ENCODE measurements at places on chromosomes 12 and 14. TPM values are rescaled to one million over a fixed set of nuclear protein-coding genes. Genes with fewer than 3 reads are reported as not detected.

GRCh38 chr12:58413794-58414193, 472.4 kb downstream of the ATP23 start:
- peak; percentile 69 for DNase-seq

Gene WNT5B
- 58.7 TPM for total RNA-seq

- no peak for DNase-seq
These were observed 110.1 kb downstream of the TXNDC16 start for GRCh38 chr14:52442166-52442565.

GRCh38 chr12:113424915-113425823, 3.0 kb downstream of the SDSL start:
- peak; percentile 50 for DNase-seq

- DNase-seq = peak; percentile 94
These were observed 297.9 kb upstream of the AMIGO2 start for GRCh38 chr12:47377414-47378221.

GRCh38 chr14:100552524-100553125, 34.6 kb downstream of the BEGAIN start:
- no peak for DNase-seq

GRCh38 chr12:124371970-124372555, 77.2 kb downstream of the RFLNA start:
- no peak for DNase-seq

Gene MYRFL
- total RNA-seq = 0.09 TPM

Gene PMCH
- not detected for total RNA-seq

Gene CRIP1
- total RNA-seq = 15.0 TPM

Gene MAP3K9
- 5.8 TPM for total RNA-seq

GRCh38 chr14:91378930-91379578, 38.6 kb downstream of the CCDC88C start:
- peak; percentile 53 for DNase-seq

Gene DDHD1
- 12.0 TPM for total RNA-seq

Gene AQP6
- total RNA-seq = not detected

Gene ACOT6
- total RNA-seq = not detected

GRCh38 chr12:77591959-77592743, 238.5 kb upstream of the NAV3 start:
- no peak for DNase-seq

- no peak for DNase-seq
These were observed 9.1 kb downstream of the TMEM233 start for GRCh38 chr12:119602734-119603094.

- DNase-seq = peak; percentile 61
These were observed 69.6 kb downstream of the NT5DC3 start for GRCh38 chr12:103771466-103771865.

Gene DPPA3
- total RNA-seq = not detected

DNA sequence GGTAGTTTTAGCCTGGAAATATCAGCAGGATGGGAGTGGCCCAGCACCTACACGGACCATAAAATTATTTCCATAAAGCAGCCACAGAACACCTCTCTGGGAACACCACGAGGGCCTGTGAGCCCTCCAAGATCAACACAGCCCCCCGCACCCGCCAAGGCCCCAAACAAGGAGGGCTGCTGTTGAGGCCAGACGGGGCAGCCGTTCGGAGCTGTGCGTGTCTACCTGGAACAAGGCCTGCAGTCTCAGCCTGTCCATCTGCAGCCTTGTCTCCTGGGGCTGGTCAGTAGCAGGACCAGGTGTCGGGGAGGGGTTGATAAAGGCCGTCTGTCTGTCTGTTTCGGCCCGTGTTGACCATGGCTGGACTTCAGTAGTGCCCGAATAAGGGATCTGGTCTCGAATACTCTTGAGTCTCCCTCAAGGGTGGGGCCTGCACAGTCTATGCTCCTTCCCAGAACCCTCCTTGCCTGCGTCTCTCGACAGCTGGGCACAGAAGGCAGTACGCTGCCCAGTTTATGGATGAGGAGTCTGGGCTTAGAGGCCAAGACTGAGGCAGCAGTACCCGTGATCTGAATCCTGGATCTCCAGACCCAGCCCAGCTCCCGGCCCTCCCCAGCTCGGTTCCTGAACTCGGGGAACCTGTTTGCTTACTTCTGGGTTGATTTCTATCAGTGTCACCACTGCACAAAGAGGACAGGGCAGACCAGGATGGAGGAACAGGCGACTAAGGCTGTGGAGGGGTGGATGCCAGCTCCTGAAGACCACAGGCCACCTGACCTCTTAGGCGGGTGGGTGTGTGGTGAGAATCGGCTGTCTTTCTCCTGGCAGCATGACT, 23.1 kb upstream of the DLK1 start:
- DNase-seq = no peak

- DNase-seq = peak; percentile 84
These were observed 3.4 kb downstream of the SSH1 start for GRCh38 chr12:108853981-108854446.

- no peak for DNase-seq
These were observed 6.7 kb upstream of the ALDH2 start for GRCh38 chr12:111759991-111760390.

Gene KRT77
- not detected for total RNA-seq

DNA sequence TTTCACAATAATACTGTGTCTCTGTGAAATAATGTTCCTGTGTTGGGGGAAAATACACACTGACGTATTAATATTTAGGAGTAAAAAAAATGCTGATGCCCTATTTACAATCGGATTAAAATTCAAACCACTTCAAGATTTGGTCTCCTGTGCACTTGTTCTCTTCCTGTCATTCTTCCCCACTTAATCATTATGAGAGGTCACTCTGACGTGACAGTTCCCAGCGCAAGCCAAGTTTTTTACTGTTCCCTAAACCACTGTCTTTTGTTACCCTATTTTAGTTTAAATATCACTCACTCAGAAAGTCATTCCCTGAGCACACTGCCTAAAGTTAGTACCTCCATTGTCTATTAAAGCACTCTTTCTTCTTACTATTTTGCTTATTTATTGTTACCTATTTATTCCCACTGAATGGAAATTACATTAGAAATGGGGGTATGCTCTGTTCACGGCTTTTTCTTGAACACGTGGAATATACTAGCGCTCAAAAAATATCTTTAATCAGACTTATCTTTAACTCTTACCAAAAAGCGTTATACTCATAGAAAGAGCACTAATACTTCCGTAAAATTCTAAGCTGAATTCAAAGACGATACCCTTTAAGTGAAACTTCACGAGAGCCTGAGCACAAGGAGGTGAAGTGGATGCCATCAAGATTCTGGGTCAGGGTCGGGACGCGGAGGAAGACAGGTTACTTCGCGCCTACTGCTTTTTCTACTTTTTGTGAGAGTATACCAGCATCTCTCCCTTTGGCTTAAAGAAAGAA, 670 bp upstream of the PSMA3 start:
- DNase-seq = peak; percentile 33

Gene FUT8
- 103 TPM for total RNA-seq

Gene TMEM229B
- 2.9 TPM for total RNA-seq

DNA sequence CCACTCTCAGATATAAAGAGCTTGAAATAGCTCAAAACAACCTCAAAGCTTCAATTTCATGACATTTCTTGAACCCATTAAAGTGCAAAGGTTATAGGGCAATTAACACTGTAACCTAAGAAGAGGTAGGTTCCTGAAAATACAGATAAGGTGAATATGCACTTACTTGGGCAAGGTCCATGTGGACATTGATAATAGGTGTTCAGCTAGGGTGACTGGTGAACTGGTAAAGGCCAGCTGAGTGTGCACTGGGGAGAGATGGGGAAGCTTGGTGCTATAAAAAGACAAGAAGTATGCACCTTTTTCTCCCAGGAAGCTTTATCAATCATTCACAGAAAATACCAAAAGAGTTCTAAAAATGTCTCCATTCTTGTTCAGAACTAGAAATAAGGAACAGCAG, 418.6 kb downstream of the SLC16A7 start:
- no peak for DNase-seq

DNA sequence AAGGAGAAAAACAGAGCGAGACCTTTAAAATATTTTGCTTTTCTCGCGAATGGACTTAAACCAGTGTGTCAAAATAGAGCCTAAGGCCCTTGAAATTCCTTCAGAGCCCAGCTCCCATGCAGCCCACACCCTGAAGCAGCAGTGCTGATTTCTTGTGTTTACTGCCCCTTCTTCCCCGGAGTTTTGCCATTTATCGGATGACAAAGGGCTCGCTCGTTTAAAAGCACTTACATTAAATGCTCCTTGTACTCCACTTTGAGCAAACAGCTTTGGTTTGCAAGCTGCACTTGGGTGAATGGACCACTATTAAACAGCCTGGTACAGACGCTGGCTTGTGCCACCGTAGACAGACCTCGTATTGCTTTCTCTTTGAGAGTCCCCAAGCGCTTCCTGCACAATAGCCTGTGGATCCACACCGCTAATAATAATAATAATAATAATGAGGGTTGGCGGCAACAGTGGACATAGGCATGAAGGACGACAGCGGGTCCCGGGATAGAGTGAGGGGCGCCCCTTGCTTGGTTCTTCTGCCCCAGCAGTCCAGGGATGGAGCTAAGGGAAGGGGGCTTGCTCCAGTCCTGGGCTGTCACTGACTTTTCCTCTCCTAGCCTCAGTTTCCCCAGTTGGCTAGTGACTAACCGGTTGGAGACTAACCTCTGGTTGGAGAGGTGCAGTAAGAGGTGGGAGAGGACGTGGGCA, 6.6 kb downstream of the DLK1 start:
- DNase-seq = no peak

DNA sequence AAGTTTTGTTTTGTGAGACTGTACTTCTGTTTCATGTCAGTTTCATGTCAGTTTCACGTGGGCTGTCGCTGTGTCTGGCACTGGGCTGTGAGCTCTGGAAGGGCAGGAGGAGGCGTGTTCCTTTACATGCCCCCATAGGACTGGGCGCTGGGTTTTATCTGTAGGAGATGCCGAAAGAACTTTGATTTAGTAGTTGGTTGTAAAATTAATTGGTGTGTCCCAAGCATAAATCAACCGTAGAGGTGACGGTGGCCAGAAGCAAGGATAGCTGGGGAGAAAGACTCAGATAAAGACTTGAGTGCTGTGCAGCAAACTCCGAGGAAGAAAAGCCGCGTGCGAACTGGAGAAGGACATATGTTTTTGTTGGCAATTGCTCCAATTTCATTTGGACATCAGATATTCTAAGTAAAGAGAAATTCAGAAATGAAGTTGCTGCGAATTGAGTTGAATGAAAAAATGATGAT, 182.5 kb downstream of the VRK1 start:
- no peak for DNase-seq

- DNase-seq = peak; percentile 88
These were observed 275.6 kb downstream of the AACS start for GRCh38 chr12:125340791-125341190.

Gene ZFYVE21
- 53.1 TPM for total RNA-seq

Gene SOX5
- total RNA-seq = 2.0 TPM

Gene KLHL28
- total RNA-seq = 4.2 TPM

Gene VTI1B
- 52.6 TPM for total RNA-seq

Gene P2RX7
- 1.3 TPM for total RNA-seq

- no peak for DNase-seq
These were observed 176.7 kb downstream of the CALM1 start for GRCh38 chr14:90573385-90574105.

Gene B4GALNT3
- total RNA-seq = 1.1 TPM

DNA sequence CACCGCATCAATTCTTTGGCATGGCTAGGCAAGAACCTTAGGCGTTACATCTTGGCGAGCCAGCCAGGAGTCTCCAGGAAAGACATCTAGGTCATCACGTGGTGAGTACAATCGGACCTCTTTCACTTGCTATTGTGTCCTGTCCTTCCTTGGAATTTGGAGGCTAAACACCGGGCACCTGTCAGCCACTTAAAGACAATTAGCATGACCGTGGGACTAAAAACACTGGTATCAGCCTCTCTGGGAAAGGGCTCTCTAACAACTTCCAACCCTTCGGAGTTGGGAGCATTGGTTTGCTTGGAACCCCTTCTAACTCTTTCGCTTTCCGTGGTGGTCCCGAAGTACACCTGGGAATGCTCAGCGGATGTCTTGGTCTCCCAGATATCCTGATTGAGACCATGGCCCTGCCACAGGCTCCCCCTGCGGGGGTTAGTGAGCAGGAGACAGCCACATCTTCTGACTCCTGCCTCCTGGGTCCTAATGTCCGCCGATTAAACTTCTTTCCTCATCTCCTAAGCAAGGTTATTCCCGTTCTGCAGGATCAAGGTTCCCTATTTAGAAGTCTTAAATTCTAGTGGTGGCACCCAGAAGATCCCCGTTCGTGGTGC, 971.7 kb downstream of the FSCB start:
- peak; percentile 45 for DNase-seq

DNA sequence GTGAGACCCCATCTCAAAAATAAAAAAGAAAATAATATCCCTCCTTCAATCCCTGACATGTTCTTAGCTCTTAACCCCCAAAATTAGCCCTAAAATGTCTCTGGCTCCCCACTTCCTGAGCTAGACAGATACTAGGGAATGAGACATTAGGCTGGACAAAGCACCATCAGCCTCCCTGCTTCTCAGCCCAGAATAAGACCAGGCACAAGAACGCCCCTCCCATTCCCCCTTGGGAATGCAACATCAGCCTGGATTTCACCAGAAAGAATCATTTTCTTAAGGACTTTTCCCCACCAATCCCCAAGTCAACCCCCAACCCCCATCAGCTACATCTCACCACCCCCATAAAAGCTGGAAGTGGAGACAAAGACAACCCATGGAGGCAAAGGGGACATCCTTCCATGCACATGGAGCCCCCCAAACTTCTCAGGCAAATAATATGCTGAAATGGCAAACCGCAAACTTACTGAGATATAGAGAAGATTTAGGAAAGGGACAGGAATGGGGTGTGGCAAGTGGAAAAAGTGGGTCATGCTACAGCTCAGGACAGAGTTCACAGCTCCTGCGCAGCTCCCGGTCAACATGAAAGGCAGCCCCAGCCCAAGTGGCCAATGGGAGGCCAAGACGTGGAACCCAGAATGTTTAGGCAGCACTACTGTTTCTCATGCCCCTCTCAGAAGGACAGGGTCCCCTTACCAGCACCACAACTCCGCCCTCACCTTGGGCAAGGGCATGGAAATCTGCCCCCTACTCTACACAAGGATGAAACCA, 2.7 kb downstream of the CHD4 start:
- DNase-seq = no peak

Gene FOXG1
- total RNA-seq = 1.8 TPM

DNA sequence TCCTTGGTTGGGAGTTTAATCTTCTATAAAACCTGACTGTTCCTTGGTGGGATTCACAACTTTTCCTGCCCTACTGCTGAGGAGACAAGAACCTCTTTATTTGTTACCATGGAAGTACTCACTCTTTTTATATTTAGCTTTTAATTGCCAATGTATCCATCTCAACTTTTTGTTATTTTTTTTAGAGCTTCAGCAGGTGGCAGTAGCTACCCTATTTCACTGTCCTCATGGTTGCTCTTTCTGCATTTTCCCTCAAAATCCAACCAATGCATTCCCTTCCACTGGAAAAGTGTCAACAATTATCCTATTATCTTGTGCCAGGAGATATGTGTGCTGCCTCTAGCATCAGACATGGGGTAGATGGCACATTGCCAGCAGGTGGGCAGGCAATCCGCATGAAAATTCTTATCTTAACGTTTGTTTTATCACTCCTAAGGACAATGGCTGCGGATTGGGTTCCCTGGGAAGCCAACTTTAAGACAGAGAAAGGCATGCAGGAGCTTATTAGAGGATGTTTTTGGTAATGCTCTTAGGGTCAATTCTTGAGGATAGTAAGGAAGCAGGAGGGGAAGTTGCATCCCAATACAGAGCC, 406.4 kb downstream of the SNAPC1 start:
- DNase-seq = no peak

- DNase-seq = peak; percentile 39
These were observed 169.7 kb upstream of the G2E3 start for GRCh38 chr14:30389134-30389876.

- no peak for DNase-seq
These were observed 226.1 kb downstream of the CHST11 start for GRCh38 chr12:104682790-104683279.
